ENCODE measurements at places on chromosomes 5 and 9.

DNA sequence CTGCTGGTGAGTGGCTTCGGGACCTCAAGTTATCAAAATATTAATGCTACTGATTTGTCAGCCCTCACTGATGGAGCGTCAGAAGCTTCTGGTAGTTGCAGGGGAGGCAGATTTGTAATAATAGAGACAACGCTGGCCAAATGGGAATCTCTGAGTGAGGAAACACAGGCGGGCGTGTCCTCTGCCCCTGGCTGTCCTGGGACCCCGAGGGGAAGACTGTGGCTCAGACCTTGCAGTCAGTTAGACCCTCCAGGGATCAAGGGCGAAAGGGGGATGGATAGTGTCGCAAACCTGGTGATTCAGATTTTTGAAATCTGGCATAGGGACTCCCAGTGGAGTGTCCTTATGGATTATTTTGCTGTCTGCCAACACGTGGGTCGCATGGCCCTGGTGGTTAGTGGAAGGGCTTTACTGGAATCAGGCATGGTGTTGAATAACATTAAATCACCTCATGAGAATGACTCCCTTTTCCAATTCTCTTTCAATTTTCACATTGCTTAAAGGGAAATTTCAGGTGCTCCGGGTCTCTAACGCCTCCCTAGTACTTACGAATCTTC, 35.1 kb upstream of the NTNG2 start:
- DNase-seq, result no peak

DNA sequence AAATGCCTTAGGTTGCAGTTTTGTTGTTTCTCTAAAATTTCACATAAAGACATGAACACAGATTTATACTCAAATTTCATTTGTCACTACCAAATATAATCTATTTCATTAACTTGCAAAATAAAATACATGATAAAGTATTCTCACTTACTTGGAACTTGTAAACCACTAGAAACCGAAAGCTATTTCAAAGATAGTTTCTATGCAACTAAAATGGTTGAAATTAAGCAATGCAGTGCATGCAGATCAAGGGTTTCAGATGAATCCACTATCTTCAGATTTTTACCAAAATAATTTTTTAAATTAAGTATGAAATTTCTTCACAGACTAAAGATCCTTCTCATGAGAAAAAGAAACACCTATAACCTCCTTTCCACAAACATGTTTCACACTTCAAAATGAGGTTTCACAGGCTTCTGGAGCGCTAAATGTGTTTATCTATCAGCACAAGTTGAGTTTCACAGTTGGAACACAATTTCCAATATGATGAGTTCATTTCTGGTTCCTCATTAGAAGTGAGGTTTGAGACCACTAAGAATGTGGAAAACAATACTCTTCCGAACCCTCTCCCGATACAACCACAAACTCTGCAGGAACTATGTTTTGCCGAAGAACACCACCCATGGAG, 63.9 kb downstream of the EPB41L4A start:
- no peak for DNase-seq

DNA sequence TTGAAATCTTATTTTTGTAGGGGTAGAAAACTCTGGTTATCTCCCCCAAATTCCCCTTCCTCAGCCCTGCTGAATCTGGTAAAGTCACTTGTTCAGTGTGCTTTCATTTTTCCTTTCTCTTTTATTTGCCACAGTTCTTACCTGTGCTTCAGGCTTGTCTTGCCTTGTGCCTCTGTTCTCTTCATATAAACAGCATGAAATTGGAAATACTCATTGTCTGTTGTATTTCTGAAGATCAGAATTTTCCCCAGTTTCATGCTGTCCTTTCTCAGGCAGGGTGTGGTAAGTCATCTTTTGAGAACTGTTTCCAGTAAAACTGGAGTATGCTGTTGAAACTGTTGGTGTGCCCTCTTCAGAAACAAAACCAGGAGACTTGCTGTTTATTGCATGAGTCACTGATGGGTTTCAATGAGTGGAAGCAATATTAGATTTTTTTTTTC, 7.0 kb downstream of the PAM start:
- DNase-seq, result no peak

GRCh38 chr5:138876811-138877210, 1.7 kb upstream of the LRRTM2 start:
- DNase-seq, result no peak

DNA sequence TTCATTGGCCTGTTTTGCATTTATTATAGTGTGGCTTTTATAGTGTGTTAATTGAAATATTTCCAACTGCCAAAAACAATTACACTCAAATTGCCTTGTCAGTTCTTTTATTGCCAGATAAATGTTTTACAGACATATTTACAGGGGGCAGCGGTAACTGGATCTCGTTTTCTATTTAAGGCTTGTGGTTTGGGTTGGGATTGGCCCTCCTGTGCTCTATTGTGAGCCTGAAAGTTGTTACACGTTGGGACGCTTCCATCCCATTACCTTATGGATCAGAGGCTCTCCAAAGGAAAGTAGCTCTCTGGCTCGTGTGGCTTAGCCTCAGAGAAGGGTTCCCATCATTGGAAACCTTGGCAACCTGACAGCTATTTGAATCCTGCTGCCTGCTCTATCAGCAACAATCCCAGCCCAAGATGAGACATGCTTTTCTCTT, 20.8 kb downstream of the DNAI1 start:
- DNase-seq, result no peak

GRCh38 chr5:139765409-139766217, 30.0 kb upstream of the PSD2 start:
- peak; percentile 47 for DNase-seq

DNA sequence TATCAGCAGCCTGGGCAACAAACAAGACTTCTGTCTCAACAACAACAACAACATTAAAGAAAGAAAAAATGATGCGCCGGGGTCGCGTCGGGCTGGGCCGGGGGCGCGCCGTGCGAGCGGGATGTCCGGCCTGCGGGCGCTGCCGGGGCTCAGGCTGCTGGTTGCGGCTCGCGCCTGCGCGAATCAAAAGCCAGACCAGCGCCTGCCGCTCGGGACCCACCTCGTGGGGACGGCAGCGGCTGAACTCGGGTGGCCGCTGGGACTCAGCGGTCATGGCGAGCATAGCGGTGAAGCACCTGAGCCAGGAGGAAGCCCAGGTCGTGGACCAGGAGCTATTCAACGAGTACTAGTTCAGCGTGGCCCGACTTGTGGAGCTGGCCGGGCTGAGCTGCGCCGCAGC, 11.9 kb upstream of the NHP2 start:
- DNase-seq, result no peak

GRCh38 chr5:6785861-6786180, 72.6 kb downstream of the TENT4A start:
- DNase-seq, result no peak

- no peak for DNase-seq
These were observed 911.2 kb downstream of the EFNA5 start for GRCh38 chr5:106759581-106759980.

DNA sequence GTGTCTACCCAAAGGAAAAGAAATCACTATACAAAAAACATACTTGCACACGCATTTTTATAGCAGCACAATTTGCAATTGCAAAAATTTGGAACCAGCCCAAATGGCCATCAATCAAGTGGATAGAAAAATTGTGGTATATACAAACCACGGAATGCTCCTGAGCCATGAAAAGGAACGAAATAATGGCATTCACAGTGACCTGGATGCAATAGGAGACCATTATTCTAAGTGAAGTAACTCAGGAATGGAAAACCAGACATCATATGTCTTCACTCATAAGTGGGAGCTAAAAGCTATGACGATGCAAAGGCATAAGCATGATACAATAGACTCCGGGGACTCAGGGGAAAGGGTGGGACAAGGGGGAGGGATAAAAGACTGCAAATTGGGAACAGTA, 78.4 kb downstream of the ENC1 start:
- DNase-seq, result no peak

- no peak for DNase-seq
These were observed 105.0 kb upstream of the PRSS3 start for GRCh38 chr9:33690143-33690933.

- no peak for DNase-seq
These were observed at the start of gene MINAR2 for GRCh38 chr5:129747572-129748407. MINAR2 (plus strand) TSS chr5:129748094; CDS start chr5:129748191, 97 bp downstream.

DNA sequence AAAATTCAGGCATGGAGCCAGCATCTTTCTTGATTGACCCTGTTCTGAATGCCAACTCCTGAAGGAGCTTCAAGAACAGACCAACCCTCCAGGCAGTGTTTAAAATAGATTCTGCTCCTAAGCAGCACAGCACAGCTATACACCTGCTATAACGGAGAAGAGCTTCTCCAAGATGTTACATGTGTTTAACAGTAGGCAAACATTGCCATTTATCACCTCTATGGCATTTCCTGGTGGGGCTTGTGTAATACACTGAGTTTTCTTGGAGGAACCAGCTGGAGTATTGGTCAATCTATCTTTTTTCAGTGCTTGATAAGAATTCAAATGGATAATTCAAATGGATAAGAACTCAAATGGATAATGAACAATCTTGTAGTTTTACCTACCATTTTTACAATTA, 615.1 kb downstream of the CDH12 start:
- DNase-seq, result no peak

Data from smooth muscle cell of the brain vasculature (primary cell).